ENCODE measurements at places on chromosomes 4 and X. TPM values are rescaled to one million over a fixed set of nuclear protein-coding genes. Genes with fewer than 3 reads are reported as not detected.

GRCh38 chr4:138967313-138967712, 48.3 kb upstream of the NOCT start:
- no peak for DNase-seq

DNA sequence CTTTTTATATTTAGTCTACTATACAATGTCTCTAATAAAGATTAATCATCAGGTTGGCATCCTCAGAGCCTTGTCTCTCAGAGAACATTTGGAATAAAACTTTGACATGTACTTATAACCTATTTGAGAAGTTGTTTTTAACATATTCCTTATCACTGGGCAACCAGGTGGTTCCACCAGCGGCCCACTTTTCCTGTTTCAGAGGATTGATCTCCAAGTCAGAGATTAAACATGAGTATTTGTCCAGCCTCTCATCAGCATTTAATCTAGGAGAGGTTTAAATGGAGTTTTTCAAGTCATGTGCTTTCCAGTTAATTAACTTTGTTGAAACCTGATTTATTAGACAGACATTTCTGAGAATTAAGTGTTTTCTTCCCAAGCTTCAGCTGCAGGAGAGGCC, 345.5 kb downstream of the GRXCR1 start:
- no peak for DNase-seq

- DNase-seq, result peak; percentile 44
Observed at GRCh38 chr4:170089274-170089667, 485 bp downstream of the AADAT start.

GRCh38 chr4:123893011-123893981, 496.7 kb downstream of the SPRY1 start:
- DNase-seq, result peak; percentile 87

GRCh38 chrX:55088795-55089489, at the start of gene PAGE2:
PAGE2 (plus strand) TSS chrX:55089018; CDS start chrX:55090021, 1,003 bp downstream.
- DNase-seq, result no peak

GRCh38 chr4:124178449-124179021, 534.0 kb downstream of the ANKRD50 start:
- DNase-seq, result peak; percentile 36

The RTL3 gene
- total RNA-seq, result not detected

DNA sequence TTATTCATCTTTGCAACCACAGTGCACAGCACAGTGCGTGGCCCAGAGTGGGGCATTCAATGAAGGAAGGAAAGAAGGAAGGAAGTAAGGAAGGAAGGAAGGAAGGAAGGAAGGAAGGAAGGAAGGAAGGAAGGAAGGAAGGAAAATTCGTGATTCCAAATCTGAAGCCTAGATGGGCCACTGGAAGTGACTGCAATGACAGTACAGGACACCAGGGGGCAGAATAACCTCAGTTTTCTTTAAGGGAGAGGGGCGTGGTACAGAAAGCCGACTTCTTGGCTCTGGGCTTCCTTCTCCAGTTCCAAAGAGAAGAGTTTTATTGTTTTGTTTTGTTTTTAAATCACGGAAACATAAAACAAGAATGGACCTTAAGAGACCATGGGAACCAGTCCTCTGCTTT, 47.8 kb downstream of the APLN start:
- DNase-seq, result peak; percentile 48

GRCh38 chr4:118746251-118746919, 61.2 kb downstream of the METTL14 start:
- no peak for DNase-seq

DNA sequence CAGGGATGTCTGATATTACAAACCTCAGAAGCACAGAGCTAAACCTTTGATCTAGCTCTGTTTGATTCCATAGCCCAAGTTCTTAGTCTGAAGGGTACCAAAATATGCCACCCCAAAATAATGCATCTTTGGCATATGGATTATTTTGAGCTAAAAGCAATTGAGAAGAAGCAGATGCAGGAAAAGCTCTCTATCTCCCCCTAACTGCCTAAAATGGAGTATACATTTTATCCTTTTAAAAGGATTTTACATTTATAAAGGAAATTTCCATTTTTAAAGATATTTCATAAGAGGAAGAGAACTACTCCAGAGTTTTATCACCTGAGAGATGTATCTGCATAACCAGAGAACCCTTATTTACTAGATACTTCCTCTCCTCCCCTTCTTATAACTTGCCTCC, 158.7 kb downstream of the ZNF674 start:
- no peak for DNase-seq

GRCh38 chrX:16022580-16023200, 100.7 kb upstream of the GRPR start:
- peak; percentile 61 for DNase-seq

DNA sequence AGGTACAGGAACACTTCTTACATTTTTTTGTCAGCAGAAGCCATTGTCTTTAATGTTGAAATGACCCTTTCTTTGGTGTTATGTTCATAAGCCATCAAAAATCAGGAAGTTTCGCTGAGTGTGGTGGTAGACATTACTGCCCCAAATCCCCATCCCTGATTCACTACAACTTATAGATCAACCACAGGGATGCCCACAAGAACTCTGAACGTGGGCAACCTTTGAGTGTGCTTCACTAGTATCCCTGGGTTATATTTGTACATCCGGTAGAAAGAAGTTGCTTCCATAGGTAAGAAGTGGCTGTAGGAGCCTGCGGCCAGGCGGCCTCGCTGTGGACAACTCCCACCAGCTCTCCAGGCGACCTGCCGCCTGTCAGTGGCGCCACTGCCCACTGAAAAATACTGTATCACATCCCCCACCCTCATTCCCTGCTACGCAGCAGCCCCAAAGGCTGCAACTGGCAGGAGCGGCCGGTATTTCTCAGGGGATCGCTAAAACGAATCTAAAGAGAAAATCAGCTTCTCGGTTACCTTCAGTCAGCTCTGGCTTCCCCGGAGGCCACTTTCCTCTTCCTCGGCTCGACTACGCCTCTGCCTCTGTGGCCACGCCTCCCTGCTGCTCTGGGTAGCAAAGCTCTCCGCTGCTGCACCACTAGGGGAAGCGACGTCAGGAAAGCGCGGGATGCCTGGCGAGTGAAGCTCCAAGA, 13.9 kb upstream of the ETDC start:
- peak; percentile 35 for DNase-seq

The FRG2 gene
- total RNA-seq, result not detected

- no peak for DNase-seq
Observed at GRCh38 chr4:17155486-17155885, 257.0 kb upstream of the LDB2 start.

- no peak for DNase-seq
Observed at GRCh38 chr4:5797866-5798265, 86.9 kb downstream of the EVC start.

DNA sequence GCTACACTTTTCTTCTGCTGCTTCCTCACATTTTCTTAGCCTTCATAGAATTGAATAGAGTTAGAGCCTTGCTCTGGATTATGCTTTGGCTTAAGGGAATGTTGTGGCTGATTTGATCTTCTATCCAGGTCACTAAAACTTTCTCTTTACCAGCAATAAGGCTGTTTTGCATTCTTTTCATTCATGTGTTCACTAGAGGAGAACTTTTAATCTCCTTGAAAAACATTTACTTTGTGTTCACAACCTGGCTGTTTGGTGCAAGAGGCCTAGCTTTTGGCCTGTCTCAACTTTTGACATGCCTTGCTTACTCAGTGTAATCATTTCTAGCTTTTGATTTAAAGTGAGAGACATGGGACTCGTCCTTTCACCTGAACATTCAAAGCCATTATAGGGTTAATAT, 87.7 kb upstream of the RAB40AL start:
- no peak for DNase-seq

- DNase-seq, result no peak
Observed at GRCh38 chrX:144732588-144732987, 514.7 kb upstream of the SPANXN1 start.

DNA sequence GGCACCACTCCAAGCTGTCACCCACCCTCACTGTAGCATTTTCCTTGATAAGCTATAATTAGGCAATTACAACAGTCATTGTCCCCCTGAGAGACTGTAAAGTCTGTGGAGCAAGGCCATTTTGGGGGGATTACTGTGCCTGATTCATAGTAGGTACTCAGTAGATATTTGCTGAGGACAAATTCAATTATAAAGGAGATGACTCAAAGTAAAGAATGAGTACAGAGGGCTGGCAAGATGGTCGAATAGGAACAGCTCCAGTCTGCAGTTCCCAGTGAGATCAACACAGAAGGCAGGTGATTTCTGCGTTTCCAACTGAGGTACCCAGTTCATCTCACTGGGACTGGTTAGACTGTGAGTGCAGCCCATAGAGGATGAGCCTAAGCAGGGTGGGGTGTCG, 42.0 kb downstream of the MAOB start:
- no peak for DNase-seq

The NOA1 gene
- total RNA-seq, result 17.1 TPM

- DNase-seq, result no peak
Observed at GRCh38 chrX:40415675-40416074, 165.1 kb upstream of the ATP6AP2 start.

- DNase-seq, result no peak
Observed at GRCh38 chrX:19723427-19723826, 164.0 kb downstream of the SH3KBP1 start.

DNA sequence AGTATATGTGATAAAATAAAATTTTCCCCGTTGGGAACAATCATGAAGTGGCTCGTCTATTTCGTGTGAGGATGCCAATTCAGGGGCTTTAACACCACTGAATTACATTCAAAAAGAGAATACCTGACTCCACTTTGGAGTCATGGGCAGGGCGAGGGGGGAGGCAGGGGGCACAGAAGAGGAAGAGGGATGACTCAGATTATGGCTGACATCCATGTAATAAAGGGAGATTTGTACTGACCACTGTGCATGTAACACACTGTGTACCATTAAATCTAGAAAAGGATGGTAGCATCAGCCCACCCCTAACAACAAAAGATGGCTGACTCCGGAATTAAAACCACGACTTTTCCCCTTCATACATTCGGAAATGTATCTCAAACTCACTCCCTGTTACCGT, 1.3 kb downstream of the SLC9A7 start:
- peak; percentile 28 for DNase-seq

GRCh38 chrX:153620576-153620975, 21.6 kb upstream of the CCNQ start:
- DNase-seq, result no peak

GRCh38 chr4:163107754-163108153, 58.9 kb downstream of the NAF1 start:
- DNase-seq, result peak; percentile 63

The SLC25A4 gene
- total RNA-seq, result 13.9 TPM

- no peak for DNase-seq
Observed at GRCh38 chr4:87035881-87036509, 101.2 kb downstream of the AFF1 start.

- DNase-seq, result no peak
Observed at GRCh38 chr4:114519368-114519767, 79.2 kb upstream of the UGT8 start.

GRCh38 chr4:181578911-181579310, 664.3 kb upstream of the TENM3 start:
- no peak for DNase-seq

GRCh38 chr4:60652933-60653332, 547.2 kb upstream of the ADGRL3 start:
- no peak for DNase-seq

The GPR50 gene
- total RNA-seq, result not detected

GRCh38 chr4:26206999-26207398, 113.8 kb upstream of the RBPJ start:
- DNase-seq, result no peak

The CACNA1F gene
- not detected for total RNA-seq

GRCh38 chrX:40473460-40474204, 107.1 kb upstream of the ATP6AP2 start:
- no peak for DNase-seq

GRCh38 chr4:1584498-1584897, 99.6 kb downstream of the FAM53A start:
- DNase-seq, result no peak

- DNase-seq, result no peak
Observed at GRCh38 chr4:83331956-83332355, 2.7 kb downstream of the HPSE start.

DNA sequence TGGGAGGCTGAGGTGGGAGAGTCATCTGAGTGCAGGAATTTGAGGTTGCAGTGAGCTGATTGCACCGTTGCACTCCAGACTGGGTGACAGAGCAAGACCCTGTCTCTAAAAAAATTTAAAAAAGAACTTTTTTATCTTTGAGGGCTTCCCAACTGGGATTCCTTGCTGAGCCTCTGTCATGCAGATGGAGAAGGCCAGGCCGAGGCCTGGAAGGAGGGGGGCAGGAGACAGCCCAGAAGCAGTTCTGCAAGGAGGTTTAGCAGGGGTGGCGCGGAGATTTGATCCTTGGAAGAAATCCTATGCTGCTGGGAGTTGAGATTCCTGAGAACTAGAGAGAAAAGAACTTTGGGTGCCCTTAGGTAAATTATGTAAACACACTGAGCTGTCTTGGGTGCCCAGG, 2.5 kb upstream of the ARSD start:
- no peak for DNase-seq
